ENCODE measurements at places on chromosomes 1 and 21.

- DNase-seq: no peak
These were observed 6.8 kb downstream of the CORT start for GRCh38 chr1:10456661-10457060.

DNA sequence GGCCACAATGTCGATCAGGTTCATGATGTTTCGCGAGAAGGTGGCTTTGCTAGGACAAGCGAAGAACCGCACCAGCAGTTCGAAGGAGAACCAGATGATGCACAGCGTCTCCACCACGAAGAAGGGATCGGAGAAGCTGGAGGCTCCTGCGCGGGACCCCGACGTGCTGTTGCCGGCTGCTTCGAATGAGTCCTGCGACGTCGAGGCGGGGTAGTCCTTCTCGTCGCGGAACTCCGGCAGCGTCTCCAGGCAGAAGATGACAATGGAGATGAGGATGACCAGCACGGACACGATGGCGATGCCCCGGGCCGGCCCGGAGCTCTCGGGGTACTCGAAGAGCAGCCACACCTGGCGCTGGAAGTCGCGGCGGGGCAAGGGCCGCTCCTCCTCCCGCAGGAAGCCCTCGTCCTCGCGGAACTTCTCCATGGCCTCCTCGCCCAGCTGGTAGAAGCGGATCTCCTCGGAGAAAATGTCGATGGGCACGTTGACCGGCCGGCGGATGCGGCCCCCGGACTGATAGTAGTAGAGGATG is 869 bp downstream of the KCNA3 start:
- DNase-seq: peak; percentile 18

- no peak for DNase-seq
These were observed 4.4 kb downstream of the SUCO start for GRCh38 chr1:172537366-172537765.

DNA sequence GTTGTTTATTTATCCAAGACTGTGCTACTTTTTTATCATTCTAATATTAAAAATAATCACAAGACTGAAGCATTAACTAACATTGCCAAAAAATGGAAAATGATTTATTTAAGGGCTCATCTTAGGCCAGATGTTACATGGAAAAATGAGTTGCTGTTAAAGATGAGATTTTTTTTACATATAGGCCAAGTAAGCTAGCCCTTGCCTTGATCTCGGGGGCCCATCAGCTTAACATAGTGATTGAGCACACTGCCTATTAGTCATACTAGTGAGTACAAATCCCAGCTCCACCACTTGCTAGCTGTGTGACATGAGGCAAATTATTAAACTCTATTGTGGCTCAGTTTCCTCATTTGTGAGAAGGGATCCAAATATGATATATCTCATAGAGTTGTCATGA is 275.9 kb upstream of the SNX7 start:
- DNase-seq: no peak

- DNase-seq: no peak
These were observed 111.8 kb downstream of the OSBPL9 start for GRCh38 chr1:51728611-51729155.

DNA sequence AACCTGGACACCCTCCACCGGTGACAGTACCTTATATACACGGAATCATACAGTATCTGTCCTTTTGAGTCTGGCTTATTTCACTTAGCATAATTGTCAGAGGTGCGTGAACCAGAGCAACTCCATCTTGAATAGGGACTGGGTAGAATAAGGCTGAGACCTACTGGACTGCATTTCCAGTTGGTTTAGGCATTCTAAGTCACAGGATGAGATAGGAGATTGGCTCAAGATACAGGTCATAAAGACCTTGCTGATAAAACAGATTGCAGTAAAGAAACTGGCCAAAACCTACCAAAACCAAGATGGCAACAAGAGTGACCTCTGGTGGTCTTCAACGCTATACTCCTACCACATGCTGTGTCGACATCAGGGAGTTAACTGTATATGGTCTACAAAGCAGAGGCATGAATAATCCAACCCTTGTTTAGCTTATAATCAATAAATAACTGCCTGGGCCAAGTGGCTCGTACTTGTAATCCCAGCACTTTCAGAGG is 1.4 kb upstream of the FDPS start:
- DNase-seq: no peak

GRCh38 chr21:14751602-14752344 is 205.7 kb upstream of the SAMSN1 start:
- no peak for DNase-seq

- DNase-seq: no peak
These were observed 59.8 kb downstream of the KIRREL1 start for GRCh38 chr1:158053276-158053675.

DNA sequence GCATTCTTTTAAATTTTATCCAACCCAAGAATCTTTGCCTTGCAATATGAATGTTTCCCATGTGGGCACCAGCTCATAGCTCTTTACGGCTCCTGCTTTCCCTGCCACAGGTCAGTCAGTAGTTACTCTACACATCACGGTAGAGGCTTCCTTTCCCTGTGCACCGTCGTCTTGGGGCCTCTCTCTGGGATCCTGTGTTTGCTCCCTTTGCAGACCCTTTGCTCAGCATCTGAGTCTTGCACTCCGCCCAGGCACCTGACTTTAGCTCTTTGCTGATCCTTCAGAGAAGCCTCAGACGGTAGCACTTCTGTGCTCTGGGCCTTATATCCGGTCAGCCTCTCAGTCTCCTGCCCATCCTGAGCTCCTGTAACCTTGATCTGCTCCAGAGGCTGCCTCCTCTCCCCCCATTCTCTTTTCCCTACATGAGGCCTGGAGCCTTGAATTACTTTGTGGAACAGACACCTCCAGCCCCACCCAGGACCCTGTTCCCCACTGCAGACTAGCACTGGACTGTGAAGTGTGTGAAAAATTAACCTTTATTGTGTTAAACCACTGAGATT is 183.5 kb upstream of the HMGB4 start:
- DNase-seq: no peak

DNA sequence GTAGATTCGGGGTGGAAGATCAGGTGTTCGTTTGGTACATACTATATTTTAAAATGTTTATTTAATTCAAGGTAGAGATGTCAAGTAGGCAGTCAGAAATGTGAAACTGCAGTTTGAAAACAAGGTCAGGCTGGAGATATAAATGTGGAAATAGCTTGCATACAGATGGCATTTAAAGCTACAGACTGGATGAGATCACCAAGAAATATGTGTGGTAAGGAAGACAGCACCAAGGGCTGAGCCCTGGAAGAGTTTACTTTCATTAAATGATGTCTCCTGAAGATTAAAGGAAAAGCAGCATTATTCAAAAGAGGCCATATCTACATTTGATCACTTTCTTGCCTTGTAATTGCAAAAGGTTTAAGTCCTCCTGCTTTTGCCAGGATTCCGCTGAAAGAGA is 271.3 kb downstream of the PTBP2 start:
- no peak for DNase-seq

GRCh38 chr1:158311066-158311465 is 20.3 kb downstream of the CD1B start:
- DNase-seq: no peak

DNA sequence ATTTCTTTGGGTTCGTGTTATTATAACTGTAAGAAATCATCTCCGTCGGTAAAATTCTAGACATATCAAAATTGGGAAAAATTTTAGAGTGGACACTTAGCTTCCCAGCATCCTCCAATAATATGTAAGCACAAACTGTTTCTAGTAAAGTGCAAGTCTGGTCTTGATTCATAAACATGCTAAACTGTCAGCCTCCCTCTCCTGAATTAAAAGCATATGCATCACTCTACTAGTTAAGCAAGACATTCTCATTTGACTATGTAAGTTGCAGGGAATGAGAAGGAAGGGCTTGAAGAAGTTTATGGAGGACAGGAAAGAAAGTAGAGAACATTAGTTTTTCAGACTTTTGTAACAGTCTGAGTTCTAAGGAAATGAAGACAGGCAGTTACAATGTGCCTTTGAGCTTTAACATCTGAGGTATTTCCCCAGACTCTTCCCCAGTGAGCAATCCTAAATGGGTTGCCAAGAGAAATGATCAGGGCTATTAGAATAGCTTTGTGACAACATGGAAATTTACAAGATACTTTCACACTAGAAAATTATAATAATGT is 90.0 kb downstream of the TYW3 start:
- DNase-seq: no peak

DNA sequence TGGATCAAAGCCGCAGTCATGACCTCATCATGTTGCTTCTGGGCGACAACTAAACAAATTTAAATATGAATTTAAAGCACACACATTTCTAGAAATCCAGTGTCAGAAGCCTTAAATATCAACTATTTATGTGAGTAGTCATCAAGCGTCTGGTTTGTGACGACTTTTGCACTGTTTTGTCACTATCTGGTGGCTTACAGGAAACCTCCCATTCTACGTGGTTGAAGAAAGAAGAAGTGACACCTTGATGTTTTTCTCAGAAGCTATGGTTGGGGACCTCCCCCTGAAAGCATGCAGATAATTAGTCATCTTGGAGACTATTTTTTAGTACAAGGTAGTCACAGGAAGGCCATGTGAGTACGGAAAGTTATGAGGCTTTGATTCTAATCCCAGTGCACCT is 58.5 kb downstream of the TENT5C start:
- DNase-seq: peak; percentile 49

GRCh38 chr21:38984568-38984967 is 178.8 kb downstream of the ETS2 start:
- DNase-seq: no peak

GRCh38 chr1:81600878-81601622 is 199.7 kb upstream of the ADGRL2 start:
- DNase-seq: no peak

DNA sequence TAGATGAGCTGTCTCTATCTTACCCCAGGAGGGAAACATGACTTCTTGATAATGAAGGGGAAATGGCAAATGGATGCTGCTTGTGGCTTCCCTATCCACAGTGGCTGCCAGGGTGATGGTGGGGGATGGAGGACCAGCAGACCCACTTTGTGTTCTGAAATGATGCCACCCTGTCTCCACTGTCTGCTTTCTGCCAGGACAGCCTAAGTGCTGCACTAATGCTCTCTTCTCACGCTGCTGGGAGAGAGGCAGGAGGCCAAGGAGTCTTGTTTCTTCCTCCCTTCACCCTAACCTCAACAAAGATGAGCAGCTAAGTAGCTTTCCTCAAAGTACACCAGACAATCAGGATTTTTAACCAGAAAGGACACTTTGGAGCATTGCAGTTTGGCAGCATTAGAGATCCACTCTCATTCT is 36.6 kb downstream of the XCL1 start:
- no peak for DNase-seq

- DNase-seq: no peak
These were observed 19.3 kb upstream of the SHCBP1L start for GRCh38 chr1:182972231-182972630.

DNA sequence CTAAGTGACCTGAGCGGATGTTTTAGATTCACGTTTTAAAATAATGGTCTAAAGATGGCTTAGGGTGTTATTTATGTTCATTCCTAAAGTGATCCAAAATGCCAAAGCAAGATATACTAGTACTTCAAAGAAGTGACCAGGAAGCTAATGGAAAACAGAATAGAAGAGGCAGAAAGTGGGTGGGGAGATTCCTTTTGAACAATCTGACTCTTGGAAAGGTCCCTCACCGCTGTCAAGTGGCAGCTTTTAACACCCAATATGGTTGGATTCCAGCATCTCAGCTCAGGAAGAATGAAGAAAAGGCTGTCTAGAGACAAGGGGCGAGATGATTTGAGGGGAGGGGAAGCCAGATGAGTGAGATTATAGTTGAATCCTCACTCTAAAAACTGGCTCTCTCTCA is 90.3 kb downstream of the SCMH1 start:
- no peak for DNase-seq

DNA sequence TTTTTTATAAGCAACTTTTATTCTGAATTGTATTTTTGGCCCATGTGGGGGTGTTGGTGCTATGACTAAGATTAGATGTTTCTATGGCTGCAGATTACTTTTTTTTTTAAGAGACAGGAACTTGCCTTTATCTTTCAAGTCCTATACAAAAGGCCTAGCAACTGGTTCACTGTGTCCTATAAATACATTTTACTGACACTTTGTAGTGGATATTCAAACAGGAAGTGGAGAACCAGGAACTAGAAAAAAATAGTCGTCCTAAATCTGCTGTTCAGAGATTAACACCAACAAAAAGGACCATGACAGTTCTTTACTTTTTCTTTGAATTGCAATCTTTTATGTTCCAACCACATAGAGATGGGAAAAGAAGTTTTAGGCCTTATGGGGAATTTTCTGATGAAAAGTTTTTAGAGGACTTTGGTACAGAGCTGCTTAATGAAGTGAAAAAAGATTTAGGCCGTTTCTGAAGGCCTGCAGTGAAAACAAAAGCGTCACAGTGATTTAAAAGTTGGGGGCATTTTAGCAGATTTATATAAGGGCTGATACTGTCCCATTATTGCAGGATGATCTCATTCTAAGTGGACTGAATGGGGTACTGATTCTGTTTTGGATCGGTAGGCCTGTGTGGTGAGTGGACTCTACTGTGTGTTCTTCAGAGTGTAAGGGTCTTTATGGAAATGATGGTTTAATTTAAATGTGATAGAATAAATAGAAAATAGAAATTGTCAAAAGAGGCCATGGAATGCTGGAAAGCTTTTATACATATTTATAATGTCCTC is 136.4 kb upstream of the DEPDC1 start:
- DNase-seq: no peak

DNA sequence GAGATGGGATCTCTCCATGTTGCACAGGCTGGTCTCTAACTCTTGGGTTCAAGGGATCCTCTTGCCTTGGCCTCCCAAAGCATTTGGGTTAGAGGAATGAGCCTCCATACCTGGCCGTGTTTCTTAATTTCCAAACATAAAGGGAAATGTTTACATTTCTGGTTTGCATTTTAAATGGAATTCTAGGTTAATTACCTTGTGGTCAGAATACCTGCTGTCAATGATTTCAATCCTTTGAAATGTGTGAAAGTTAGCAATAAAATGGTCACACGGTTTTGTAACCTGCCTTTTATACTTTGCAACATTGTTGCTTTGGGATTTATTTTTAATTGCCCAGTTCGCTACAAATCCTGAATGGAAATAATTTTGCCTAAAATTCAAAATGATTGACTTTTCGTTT is 26.3 kb downstream of the AGMAT start:
- no peak for DNase-seq

DNA sequence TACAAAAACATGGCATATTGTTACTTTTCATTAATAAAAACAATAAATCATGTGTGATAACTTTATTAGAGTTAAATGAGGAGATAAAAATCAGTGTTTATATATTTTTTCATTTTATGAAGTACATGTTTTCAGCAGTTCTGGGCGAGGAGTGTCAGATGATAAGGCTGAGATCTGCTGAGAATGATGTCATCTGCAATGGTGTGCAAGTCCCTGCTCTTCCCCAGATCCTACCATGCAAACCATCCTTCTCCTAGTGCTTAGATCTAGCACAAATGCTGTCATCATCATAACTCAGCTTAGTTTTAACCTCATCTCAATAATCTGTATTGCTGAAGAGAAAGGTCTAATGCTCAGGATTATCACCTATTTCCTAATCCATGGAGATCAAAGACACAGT is 214.4 kb upstream of the DAB1 start:
- DNase-seq: no peak

- DNase-seq: no peak
These were observed 125.2 kb downstream of the ZNF648 start for GRCh38 chr1:181936269-181936668.

DNA sequence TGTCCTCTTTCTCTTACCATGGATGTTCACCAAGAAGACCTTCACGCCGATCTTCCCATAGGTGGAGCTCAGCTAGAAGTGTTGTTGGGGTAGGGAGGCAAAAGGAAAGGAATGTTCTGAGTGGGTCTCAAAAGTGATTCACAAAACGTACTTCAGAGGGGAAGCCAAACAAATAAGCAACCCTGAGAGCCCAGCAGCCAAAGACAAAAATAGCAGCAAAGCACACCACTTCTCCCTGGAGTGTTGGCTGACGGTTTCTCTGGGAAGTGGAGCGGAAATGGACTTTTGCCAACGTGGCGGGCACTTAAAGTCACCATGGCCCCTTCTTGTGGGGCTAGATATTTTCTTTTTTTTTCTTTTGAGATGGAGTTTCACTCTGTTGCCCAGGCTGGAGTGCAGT is 23.1 kb downstream of the SLC26A9 start:
- no peak for DNase-seq
